ENCODE measurements at places on chromosomes 2 and 18. TPM values are rescaled to one million over a fixed set of nuclear protein-coding genes. Genes with fewer than 3 reads are reported as not detected.

- peak; percentile 90 for DNase-seq
Measured at GRCh38 chr2:26640331-26640745, 828 bp downstream of the CIB4 start.

DNA sequence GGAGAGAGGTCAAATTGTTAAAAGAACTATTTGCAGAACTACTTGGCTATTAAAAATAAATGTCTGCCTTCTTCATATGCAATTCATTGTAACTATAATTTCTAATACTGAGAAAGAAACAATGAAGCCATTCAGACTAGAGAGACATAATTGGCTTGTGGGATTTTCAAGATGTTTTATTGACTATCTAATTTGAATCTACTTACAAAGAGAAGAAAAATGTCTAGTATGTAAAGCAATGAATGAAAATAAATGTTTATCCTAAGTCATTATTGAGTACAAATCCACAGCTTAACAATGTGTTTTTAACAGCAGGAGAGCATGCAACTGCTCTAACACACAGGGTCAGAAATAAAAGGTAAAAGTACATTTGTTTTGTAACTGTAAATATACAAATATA, 19.2 kb downstream of the RMP24 start:
- no peak for DNase-seq

DNA sequence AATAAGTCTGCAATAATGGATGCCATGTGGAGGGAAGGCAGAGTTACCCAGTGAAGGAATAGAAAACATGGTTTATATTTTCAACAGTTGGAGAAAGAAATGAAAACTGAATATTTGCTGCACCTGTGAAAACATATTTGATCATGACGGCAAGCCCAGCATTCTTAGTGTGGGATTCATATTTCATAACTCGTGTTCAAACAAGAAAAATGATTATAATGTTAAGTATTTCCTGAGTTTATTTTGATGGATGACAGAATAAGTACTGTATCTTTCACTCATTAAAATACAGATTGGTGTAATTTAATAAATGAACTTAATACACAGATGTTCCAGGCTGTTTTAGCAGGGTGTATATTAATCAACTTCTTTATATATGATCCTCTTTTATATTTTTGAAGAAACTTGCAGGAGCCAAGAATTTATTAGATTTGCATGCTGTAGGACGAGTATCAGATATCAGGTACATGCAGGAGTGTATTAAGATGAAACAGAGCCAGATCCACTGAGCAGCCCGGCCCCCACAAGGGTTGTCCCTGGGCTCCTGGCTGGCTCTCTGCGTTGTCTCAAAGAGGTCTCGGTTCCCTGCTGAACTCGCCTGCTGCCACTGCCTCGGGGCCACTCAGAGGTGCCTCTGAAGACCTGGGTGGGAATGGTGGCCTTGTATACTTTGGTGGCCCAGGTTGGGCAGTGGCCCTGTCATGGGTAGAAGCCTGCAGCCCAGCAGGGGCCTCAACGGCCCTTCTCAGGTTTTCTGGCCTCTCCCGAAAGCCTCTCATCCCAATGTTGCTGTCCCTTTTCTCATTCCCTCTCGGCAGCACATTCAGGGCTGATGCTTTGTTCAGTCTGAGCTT, 95.0 kb upstream of the LDAH start:
- DNase-seq = no peak

The RAB27B gene
- total RNA-seq = 12.7 TPM

The UCN gene
- total RNA-seq = 2.8 TPM

Measured in PC-9 (cell line).